ENCODE measurements at places on chromosomes 4 and X.

DNA sequence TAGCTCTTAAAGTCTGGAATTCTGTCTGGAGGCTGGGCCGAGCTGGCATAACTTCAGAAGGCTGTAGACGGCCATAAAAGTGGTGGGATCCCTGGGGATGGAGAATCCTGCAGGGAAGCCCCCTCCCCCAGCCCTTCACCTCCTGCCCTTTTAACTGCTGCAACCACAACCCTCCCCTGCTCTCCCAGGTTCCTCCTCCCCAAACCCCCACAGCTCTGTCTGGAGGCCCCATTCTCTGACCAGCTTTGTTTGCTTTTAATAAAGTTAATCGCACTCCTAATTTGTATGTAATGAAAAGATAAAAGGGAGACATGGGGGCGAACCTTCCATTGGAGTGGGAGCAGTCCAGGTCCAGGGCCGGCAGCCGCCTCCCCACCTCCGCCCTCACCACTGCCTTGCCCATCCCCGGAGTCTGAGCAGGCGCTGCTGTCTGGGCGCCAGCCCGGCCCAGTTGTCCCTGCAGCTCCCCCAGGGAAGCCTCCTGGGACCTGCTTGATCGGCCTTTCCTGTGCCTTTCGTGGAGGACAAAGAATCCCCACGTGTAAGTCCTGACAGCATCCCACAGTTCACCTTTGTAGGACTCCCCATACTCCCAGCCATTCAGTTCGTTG is 84.3 kb downstream of the PJA1 start:
- no peak for DNase-seq

DNA sequence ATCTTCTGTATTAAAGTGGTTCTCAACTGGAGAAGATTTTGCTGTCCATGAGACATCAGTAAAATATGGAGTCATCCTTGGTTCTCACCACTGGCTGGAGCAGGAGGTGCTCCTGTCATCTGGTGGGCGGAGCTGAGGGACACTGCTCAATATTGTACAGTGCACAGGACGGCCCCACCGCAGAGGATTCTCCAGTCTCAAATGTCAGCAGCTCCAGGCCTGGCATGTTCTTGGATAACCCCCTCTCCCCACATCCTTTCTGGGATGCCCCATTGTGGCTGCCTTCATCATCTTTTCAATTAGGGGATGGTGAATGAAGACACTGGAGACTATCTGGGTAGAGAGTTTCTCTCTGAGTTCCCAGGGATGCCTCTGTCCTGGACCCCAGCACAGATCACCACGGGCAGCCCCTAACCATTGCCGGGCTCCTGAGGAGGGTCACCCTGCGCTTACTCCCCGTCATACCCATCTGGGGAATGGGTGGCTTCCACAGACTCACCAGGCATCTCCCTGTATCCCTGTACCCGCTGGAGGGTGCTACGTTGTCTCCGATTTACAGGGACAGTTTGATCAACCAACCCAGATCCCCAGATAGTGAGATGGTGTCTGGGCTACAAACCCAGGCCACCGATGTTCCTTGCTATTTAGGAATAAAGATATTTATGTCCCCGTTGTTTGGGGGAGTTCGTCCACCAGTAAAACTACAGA is 21.9 kb upstream of the P2RY8 start:
- no peak for DNase-seq

DNA sequence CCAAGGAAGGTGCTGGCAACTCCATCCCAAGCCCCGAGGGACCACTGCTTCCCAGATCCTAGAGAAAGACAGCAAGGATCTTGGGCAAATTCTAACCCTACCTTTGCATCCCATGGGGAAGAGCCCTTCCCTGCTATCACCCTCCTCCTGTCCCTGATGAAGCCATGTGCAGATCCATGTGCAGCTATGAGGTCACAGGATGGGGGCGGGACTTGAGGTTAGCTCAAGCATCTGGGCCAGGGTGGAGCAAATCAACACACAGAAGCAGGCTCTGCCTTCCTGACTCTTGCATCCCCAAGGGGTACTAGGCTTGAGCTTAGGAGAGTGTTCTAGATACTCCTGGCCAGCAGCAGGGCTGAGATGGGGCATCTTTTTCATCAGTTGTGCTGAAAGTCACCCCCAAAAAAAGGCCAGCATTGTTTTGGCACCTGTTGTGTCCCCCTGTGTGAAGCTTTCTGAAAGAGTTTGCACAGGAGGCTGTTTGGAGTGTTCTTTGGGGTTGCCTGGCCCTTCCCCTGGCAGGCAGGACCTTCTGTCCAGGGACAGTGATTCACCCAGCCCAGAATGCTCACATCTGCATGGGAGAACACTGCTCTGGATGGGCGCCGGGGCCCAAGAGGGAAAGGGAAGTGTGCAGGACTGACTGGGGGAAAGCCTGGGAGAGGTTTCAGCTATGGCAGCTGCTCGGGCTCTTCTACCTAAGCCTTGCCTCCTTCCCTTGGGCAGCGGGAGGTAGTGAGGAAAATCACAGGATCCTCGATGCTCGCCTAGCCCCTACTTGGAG is 50.8 kb downstream of the PRPS1 start:
- no peak for DNase-seq

GRCh38 chrX:9765737-9766097 is at the start of gene GPR143:
Gene GPR143, minus strand, starts transcription at chrX:9765847. Its CDS starts 30 bp downstream, at chrX:9765817.
- no peak for DNase-seq

GRCh38 chr4:60078984-60079383 is 1121.1 kb upstream of the ADGRL3 start:
- DNase-seq = no peak
